Activated naive CD8-positive, alpha-beta T cell treated with anti-CD3 and anti-CD28 coated beads, Interleukin-2, amount 10 ng/mL, durations not matched to agents 7 days and 5 days (primary cell): ENCODE measurements at places on chromosomes 5 and 9. TPM values are rescaled to one million over a fixed set of nuclear protein-coding genes. Genes with fewer than 3 reads are reported as not detected.

DNA sequence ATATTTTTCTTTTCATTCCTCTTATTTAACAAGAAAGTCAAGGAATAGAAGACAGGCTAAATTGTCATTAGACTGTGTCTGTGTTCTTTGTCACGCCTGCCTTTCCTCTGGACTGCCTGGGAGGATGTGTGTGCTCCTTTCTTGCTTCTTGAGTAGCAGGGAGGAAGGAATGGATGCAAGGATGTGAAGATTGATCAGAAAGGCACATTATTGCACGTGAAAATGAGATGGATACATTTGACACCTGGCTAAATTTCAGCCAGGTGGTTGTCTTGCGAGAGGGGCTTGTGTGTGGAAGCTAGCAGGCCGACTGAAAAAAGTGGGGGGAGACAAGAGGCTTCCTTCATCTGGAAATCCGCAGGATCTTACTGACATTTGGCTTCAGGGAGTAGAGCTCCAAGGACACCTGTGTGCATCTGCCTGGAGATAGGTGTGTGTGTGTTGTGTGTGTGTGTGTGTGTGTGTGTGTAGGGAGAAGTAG, 200.1 kb downstream of the MEF2C start:
- no peak for DNase-seq

GRCh38 chr5:83375049-83375745, 96.3 kb upstream of the VCAN start:
- no peak for DNase-seq

DNA sequence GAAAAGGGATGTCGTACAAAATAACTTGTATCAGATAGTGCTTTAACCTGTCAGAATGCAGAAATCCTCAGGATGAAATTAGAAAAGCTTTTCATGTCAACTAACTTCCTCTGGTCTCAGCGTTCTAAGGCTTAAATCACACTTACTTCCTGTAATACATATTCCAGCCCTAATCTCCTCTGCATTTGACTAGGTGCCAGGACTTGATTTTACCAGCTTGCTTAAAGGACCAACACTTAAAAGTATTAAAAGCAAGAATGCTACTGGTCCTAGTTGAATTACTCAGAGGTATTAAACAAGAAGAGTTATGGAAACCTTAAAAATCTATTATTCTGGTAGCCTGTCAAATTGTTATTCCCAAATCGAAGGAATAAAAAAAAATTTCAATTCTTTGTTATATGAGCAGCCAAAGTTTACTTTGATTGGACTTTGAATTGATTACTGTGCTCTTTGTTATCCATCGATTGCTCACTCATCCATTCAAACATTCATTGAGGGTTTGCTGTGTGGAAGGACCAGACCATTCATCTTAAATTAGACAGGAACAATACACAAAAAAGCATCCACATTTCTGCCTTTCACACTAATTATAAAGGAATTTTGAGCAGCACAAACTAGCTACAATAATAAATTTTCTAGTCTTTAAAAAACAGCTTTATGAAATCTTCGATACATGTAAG, 108.7 kb downstream of the MUSK start:
- DNase-seq, result no peak

GRCh38 chr5:169873642-169874041, 106.7 kb downstream of the INSYN2B start:
- no peak for DNase-seq

DNA sequence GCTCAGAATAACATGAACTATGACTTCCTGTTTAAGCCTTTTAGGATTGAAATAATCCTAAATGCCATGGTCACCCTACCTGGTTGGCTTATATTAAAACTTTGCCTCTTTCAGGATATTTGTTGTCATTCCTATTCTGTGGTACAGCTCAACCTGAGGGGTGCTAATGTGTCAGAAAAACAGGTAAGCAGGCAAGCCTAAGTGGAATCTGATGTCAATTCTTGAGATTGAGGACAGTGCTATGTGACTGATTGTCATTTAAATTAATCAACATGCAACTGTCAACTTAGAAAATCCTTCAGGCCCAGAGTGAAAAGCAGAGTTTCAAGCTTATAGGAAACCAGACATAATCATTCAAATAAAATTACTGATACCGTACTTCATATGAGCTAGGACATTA, 2.6 kb upstream of the RORB start:
- DNase-seq, result no peak

DNA sequence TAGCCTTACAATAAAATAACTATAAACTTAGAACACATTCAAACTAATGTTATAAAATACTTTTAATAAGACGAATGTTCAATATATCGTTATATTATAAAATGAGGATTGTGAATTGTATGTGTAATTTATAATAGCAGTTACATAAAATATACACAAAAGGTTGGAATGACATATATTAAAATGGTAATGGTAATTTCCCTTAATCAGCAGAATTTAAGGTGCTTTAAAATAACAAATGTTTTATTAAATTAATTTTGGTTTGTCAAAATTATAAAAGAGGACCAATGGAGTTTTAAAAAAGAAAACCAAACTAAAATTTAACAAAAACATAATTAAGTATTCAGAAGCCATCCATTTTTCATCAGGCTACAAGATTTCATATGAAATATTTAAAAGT, 164.3 kb upstream of the PRDM9 start:
- DNase-seq, result no peak

DNA sequence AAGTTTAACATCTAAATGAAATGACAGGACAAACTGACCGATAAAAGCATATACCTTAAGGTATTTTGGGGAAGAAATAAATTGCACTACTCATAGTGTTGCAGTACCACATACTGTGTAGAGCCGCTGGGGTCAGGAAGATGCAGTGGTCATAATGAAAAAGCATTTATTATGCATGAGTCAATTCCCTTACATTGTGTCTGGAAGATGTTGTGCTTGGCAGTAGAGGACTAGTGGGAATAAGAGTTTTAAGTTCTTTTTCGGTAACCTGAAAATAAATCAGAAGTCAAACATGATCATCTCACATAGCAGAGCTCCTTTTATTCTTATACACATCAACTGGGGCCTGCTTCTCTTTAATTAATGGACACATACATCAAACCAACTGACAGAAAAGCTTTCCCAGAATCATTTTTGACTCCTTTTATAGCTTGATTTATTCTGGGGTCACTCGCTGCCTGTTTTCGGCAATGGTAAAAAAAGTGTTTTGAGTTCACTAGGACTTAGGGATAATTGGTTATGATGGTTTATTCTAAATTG, 262.5 kb upstream of the CHD1 start:
- no peak for DNase-seq

DNA sequence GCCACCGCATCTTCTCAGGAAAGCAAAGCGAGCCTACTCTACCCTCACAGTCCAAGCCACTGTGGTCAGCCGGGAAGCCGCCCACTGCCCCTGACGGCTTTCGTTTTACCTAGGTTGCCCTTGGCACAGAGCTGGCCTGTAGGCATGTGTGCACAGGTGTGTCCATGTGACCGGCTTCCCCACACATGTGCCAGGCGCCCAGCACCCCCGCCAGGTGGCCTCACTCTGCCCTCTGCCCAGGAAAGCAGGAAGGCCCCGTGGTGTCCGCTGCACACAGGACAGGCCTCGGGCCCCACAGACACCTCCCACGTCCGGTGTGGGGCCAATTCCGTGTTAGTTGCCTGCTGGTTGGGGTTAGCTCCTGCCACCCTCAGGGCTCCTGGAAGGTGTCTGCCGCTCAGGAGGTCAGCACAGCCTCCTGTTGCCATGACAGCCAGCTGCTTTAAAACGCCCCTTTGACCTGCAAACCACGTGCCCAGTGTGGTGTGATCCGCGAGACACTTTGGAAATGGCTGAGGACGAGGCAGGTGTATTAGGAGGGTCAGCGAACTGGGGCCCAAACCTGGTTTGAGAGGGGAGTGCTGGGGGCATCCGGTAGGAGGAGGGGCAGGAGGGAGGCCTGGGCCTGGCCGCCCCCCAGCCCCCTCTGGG, 28.7 kb downstream of the TPPP start:
- DNase-seq, result no peak

Gene ATP10B
- not detected for total RNA-seq

Gene FKBP15
- 40.7 TPM for total RNA-seq

Gene ENHO
- total RNA-seq, result not detected

Gene STK32A
- total RNA-seq, result not detected
